ENCODE measurements at places on chromosomes 6 and 20.

DNA sequence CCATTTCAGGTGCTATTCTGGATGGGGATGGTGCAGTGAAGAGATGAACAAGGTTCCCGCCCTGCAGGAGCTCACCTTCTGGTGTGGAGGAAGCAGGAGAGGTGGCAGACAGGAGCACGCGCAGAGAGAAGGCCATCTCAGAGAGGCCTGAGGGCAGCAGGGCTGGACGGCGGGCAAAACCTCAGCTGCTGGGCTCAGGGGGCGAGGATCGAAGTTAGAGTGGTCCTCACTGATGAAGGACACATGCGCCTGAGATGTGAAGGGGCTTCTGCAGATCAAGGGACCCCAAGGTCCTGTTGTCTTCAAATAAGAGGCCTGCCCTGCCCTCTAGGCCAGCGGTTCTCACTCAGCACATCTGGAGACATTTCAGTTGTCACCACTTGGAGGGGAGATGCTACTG is 198.4 kb upstream of the PMEPA1 start:
- DNase-seq = no peak

GRCh38 chr6:49087369-49087768 is 375.7 kb downstream of the MMUT start:
- DNase-seq = no peak

DNA sequence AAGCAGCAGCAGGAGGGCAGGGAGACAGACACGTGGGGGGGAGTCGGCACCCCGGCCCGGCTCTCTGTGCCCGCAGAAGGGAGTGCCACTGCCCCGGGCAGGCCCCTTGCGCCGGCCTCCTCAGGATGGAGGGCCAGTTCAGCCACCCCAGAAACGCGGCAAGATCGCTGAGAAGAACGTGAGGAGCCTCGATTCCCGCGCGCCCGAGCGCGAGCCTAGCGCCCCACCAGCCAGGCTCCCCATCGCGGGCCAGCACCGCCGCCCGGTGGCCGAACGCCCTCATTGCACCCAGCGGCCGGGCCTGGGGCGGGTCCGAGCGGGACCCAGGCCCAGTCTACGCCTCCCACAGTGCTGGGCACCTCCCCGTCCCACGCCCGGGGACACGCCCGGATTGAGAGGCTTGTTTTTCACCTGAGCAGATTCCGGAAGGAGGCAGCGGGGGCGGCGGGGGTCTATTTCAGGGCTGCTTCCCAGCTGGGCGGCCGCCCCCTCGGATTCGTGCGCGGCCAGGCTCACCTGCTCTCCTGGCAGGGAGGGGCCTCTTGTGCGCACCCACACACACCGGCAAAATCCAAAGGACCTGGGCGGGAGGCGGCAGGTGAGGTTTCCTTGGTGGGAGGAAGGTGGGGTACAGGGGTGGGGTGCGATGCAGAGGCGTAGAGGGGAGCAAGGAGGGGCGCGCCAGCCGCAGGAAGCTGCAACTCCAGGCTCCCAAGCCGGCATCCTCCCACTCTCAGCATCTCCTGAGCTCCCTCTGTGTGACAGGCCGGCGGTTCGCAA is 9.0 kb upstream of the GRM4 start:
- no peak for DNase-seq

DNA sequence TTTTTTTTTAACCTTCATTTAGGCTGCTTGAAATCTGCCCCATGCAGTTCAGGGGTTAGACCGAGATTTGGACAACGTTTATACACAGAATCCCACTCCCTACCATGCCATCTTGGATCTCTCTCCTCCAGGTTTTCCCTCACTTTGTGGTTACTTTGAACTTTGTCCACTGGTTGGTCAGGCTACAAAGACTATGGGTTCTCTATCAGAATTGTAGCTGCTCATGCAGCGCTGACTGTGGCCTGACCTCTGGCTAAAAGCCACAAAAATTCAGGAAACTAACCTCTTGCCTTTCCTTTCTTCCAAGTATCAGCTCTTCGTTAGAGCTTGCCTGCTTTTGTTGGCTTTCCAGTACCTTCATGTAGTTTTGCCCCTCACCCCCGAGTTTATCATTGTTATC is 44.9 kb upstream of the KCNG1 start:
- no peak for DNase-seq

DNA sequence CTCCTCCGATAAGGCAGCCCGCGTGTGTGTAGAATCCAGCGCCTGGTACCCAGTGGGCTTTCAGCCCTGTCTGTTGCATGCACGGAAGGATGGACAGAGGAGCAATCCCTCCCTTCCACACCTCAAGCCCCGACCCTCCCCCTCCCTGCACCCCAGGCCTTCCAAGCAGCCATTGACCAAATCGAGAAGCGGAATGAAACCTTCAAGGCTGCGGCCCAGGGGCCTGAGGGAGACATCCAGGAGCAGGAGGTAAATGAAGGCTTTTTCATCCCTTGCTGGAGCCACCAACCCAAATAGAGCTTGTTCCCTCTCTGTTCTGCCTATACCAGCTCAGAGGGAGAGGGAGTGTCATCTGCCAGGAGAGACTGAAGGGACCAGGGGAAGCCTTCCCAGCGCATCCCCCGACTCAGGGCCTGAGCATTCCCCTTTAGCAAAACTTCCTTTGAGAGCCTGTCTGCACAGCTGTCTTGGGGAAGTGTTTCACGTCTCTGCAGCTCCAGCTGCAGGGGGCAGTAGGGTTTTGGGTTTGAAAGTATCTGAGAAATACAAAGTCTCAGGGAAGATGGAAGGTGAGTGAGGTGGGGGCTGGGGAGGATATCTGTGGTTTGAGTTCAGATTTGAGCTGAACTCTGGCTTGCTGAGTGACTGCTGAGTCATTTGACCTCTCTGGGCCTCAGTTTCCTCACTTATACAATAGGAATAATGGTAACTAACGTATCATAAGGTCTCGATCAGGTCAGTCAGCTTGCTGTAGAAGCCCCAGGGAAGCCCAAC is 16.1 kb downstream of the FGD2 start:
- no peak for DNase-seq

GRCh38 chr6:136059308-136059707 is 190.8 kb downstream of the MTFR2 start:
- DNase-seq = no peak

DNA sequence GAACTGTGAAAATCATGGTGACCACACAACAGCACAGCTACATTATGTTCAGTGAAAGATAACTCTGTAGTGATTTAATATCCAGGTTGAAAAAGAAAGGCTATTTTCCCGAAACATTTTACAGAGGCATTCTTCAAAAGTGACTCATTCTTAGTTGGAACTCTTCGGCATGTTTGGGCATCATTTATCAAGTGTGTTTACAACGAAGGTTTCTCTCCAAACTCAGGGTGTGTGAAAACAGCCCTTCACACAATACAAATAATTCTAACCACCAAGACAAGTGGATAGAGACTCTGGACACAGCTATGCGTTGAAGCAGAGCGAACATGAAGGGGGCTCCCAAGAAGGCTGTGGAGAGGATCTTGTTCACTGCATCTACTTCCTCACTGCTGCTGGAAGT is 57.6 kb downstream of the CBLN4 start:
- no peak for DNase-seq

- DNase-seq = no peak
These were observed 51.9 kb upstream of the MRPS10 start for GRCh38 chr6:42269553-42269952.

DNA sequence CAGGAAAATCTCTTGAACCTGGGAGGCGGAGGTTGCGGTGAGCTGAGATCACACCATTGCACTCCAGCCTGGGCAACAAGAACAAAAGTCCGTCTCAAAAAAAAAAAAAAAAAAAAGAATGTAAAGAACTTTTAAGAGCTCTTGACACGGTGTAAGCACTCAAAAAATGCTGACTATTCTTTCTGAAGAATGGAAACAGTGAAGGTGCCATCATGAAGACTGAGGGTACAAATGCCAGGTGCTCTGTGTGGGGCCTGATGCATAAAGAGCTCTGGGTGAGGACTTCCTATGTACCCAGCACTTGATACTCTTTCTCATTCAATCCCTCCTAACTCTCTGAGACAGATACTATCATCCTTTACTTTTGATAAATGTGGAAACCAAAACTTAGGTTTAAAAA is 45.0 kb upstream of the ENPP5 start:
- DNase-seq = no peak

DNA sequence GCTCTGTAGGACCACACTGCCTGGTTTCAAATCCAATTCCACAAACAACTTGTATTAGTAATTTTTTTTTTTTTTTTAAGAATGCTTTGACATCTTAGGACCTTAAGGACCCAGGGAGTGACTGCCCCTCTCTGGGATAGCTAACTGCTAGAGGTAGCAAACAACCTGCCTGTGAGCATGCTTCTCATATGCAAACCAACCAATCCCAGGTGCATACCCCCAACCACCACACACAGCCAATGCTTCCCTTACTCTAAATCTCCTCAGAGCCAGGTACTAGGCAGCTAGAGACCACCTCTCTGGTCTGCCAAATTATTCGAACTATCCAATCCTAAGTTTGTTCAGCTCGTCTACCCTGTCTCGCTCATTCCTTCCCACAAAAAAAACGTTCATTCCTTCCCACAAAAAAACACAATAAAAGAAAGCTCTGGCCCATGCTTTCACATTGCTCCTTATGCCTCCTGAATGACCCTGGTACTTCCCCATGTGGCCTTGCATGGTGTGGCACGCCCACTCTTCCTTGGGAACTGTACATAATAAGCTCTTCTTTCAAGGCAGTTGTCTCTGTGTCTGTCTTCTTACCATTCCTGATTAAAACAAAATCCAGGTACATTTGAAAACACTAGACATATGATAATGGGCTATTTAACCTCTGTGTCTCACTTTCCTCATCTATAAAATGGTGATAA is 6.4 kb downstream of the SERAC1 start:
- DNase-seq = no peak

- DNase-seq = no peak
These were observed 5.0 kb downstream of the GCNT2 start for GRCh38 chr6:10526156-10526555.

- DNase-seq = no peak
These were observed 338 bp downstream of the E2F3 start for GRCh38 chr6:20402092-20402341.

DNA sequence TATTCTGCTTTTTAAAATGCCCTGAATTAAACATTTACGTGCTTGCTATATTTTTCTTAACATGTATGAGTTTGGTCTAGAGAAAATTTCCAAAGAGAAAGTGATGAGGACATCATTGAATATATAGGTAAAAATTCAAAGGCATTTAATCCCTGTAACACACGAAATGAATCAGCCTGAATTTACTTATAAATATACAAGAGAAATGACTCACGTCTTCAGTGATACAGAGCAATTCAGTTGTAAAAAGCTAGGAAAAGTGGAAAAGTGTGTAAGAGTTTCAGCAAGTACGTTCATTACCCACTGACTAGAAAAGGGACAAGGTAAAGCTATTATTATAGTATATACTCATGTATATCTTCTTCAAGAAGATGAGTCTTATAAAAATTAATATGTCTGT is 124.8 kb downstream of the HIVEP1 start:
- no peak for DNase-seq

DNA sequence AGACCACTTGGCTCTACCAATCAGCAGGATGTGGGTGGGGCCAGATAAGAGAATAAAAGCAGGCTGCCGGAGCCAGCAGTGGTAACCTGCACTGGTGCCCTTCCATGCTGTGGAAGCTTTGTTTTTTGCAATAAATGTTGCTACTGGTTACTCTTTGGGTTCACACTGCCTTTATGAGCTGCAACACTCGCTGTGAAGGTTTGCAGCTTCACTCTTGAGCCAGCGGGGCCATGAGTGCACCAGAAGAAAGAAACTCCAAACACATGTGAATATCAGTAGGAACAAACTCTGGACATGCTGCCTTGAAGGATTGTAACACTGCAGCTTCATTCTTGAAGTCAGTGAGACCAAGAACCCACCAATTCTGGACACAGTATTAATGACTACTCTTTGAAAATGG is 89.9 kb upstream of the MBOAT1 start:
- no peak for DNase-seq

DNA sequence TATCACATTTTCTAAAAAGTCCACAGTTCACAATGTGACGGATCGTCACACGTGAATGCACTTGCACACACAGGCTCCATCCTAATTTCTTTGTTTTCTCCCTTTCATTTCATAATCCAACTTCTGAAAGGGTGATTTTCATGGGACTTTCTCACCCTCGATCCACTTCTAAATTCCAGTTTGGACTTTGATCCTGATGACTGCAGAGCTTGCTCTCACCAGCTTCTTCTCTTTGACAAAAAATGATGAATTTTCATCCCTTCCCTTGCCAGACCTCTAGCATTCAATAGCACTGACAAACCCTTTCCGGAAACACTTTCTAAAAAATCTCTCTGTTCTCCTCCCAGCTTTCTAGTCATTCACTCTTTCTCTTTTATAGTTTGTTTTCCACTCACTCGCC is 341.2 kb downstream of the SYNE1 start:
- no peak for DNase-seq

- no peak for DNase-seq
These were observed 5.5 kb upstream of the POU5F1 start for GRCh38 chr6:31175971-31176370.

- no peak for DNase-seq
These were observed 6.2 kb downstream of the TRIM26 start for GRCh38 chr6:30206799-30207618.

DNA sequence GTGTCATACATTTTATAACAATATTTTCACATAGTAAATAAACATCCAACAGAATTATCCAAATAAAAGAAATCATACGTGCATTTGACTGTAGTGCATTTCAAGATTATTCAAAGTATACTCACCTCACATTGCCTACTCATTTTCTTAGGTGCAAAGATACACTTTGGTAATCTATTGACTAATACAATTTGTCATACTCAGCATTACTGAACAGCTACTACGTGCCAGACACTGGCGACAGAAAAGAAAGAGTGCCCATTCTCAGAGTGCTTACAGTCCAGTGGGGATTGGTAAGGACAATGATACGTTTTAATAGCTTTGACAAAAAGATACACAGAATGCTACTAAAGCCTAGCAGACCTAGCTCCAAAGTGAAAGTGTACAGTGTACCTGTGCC is 42.0 kb downstream of the FBXL4 start:
- DNase-seq = no peak

GRCh38 chr6:154632119-154632518 is 101.1 kb upstream of the SCAF8 start:
- DNase-seq = no peak

DNA sequence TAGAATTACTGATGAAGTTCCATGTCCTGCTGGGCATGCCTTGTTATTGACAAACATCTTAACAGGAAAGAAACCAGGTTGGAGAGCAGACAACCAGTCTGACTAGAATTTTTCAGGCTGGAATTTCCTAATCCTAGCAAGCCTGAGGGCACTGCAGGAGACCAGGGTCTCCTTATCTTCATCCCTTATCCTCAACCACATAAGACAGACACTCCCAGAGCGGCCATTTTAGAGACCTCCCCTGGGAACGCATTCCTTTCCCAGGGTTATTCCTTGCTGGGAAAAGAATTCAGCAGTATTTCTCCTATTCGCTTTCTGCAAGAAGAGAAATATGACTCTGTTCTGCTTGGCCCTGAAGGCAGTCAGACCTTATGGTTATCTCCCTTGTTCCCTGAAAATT is 803.7 kb downstream of the GRIK2 start:
- DNase-seq = no peak

GRCh38 chr6:170269151-170269845 is 21.6 kb downstream of the DLL1 start:
- DNase-seq = no peak
